Stimulated activated CD8-positive, alpha-beta memory T cell treated with anti-CD3 and anti-CD28 coated beads, Interleukin-15, amount 100 ng/mL, for 4 hours (primary cell): ENCODE measurements at places on chromosomes 4 and X.

- peak; percentile 3 for DNase-seq
These were observed 220.7 kb downstream of the HS6ST2 start for GRCh38 chrX:132737743-132738142.

GRCh38 chrX:19578956-19579355 is 63.6 kb upstream of the MAP3K15 start:
- no peak for DNase-seq

- no peak for DNase-seq
These were observed 592.4 kb downstream of the ACTRT1 start for GRCh38 chrX:127459790-127460189.

DNA sequence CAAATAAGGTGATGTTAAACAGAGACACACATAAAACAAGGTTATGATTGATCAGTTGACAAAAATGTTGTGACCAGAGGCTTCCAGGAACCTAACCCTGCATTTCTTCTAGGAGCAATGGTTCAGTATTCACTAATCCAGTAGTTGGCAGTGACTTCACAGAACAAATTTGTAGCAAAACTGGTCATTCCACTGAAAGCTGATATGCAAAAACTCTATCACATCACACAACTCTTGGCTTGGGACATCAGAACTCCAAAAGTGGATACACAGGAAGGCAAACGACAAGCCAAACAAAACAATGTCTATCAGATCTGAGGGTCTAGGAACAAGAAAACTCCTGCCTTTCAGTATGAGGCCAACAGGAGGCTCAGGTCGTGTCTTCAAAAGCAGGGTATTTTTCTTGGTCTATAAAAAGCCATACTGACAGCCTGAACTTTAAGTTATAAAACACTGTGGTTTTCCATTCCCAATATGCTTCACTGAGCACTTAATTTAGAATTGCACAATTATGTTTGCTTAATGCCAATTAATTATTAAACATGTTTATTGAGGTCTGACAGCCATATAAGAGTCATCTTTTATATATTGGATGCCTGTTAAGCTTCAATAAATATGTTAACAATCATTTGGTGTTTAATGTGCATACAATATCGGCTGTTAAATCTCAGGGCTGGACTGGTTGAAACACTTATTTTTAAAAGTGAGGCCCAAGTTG is 45.6 kb downstream of the SOD3 start:
- no peak for DNase-seq

GRCh38 chrX:150779385-150779784 is 86.2 kb downstream of the MTMR1 start:
- DNase-seq: no peak

- DNase-seq: no peak
These were observed 100.2 kb downstream of the MAGEB17 start for GRCh38 chrX:16267431-16267830.
